ENCODE measurements at places on chromosomes 12 and 14. TPM values are rescaled to one million over a fixed set of nuclear protein-coding genes. Genes with fewer than 3 reads are reported as not detected.

GRCh38 chr14:70343141-70343540 lies 16.3 kb downstream of the COX16 start:
- no peak for DNase-seq

DNA sequence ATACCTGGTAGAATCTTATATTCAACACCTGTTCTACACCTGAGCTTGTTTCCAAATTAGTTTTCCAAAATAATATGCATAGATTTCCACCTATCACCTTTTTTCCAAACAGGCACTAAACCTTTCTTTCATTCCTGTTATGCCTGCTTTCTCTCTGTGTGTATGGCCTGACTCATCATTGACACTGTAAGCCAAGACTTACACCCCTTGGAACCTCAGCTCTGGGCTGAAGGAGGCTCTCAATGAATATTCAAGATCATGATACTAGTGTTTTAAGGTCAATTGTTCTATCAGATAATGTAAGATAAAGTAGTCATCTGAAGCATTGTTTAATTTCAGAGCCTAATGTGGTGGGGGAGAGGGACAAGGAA lies 1193.3 kb downstream of the FLRT2 start:
- no peak for DNase-seq

DNA sequence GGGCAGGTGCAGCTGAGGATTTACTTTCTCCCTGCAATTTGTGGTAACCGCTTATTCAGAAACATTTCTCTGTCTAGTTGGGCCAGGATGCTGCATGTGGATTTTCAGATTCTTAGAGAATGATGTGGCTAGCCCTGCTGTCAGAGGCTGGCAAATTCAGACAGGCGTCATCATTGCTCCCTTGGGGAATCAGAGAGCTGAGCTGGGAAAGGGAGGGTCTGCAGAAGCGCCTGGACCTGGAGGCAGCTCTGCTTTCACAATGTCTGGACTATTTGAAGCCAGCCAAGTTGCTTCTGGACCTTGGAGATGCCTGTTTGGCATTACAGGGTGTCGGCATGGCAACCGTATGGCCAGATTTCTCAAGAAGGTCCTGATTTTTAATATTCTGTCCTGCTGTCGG lies 3.4 kb downstream of the GALNT16 start:
- no peak for DNase-seq

- no peak for DNase-seq
Measured at GRCh38 chr12:8697120-8697475, 693 bp upstream of the RIMKLB start.

GRCh38 chr12:104480826-104481440 lies 24.2 kb downstream of the CHST11 start:
- no peak for DNase-seq

GRCh38 chr12:32644431-32644830 lies 34.7 kb upstream of the DNM1L start:
- no peak for DNase-seq

- no peak for DNase-seq
Measured at GRCh38 chr14:105135700-105136395, 32.7 kb downstream of the JAG2 start.

DNA sequence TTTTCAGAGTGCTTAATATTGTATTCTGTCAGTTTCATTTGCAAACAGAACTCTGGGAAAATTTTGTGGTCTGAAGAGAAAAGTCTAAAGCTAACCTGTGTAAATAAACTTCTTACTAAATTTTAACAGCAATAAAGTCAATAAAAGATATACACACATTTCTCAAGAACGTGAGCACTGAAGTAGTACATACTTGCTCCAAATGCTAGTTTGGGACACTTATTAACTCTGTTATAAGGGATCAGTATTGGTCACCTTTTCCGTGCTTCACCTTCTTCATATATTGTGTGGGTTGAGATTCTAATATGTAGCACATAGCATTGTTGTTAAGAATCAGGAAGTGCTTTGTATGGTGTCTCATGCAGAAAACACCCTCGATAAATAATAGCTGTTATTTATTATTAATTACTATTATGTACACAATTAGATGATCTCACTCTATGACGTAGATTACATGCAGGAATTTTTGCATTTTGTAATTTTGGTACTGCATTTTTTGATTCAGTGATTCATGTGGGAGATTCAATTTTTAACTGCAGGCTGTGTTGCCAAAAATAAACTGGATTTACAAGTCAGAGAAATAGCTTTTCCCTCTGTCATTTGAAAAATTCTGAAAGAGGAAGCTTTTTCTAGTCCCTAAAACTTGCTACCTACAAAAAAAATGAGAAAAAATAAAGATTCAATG lies 300.9 kb downstream of the ACSS3 start:
- DNase-seq: no peak

DNA sequence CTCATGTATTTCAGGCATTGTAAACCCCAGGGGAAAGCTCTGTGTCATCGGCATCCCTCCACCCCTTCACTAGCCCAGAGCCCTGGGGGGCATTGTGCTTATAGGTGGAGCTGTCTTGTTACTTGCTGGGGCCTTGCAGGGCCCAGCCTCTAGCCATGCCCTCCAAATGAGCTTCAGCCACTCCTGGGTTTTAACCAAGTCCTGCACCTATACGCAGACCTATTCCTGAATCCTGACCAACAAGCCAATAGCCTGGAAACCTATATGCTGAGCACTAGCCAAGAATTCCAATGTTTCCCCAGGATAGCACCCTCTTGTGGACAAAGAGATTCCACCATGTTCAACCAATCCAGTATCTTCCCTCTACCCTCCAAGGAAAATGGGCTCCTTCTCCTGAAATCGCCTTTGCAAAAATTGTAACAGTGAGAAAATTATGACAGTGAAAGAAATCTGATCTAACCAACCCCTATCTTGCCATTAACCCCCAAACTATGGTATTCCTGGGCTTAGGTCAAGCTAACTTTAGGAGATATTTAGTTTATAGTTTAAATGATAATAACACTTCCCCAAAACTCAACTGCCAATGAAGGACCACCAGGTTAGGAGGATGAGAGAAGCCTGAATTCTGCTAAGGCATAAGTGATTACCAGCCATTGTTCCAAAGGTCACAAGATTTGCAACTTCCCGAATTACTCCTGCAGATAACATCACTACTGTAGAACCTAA lies 55.5 kb downstream of the TTC7B start:
- DNase-seq: no peak

DNA sequence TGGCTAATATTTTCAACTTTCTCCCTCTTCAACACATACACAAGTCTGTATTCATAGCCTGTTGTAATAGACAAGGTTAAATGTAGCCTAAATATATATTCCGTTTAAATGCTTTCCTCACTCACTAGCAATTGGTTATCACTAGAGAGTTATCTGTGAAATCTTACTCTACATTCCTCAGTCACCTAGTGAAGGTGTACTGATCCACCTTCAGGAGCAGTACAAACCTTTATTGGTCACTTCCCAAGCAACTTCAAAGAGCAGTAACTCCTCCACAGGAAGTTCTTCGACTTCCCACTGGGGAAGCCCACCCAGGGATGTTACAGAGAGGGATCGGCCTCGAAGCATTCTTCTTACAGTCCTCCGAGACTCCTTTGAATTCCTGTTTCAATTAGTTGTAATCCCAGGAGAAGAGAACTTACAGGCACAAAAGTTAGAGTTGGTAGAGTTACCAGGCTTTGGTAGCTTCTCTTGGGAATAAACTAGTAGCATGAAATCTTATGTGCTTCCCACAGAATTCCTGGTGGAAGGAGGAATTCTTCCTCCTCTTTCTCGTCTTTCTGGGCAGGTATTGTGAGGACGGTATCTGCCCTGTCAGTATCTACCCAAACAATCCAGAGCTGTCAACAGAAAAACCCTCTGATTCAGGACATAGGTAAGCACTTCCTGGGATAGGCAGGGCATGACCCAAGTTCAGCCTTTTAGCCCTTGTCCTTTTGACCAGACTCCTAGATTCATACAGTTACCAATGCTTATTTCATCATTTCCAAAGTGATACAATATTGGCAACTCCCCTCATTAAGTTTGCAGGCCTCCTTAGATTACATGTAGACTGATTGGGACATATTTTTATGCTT lies at the start of gene GYS2:
GYS2 (minus strand) TSS at position 603 of the 857 bp plus-strand sequence; CDS start at position 348, 255 bp downstream.
- DNase-seq: no peak

DNA sequence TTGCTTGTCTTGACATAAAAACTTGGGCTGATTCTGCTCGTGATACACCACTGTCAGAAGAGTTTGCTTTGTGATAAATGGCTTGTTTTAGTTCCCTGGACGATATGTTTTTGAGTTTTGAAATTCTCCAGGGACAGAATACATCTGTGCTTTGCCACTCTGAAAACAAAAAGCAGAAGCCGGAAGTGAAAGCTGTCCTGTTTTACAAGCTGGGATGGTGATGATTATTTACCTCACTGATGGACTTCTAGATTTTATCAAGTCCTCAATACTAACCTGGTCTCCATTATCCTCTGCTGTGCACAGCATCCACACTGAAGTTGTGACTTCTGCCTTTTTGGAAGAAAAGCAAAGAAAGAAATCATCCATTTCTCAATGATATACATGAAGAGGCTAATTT lies 251.6 kb downstream of the TRHDE start:
- DNase-seq: no peak

DNA sequence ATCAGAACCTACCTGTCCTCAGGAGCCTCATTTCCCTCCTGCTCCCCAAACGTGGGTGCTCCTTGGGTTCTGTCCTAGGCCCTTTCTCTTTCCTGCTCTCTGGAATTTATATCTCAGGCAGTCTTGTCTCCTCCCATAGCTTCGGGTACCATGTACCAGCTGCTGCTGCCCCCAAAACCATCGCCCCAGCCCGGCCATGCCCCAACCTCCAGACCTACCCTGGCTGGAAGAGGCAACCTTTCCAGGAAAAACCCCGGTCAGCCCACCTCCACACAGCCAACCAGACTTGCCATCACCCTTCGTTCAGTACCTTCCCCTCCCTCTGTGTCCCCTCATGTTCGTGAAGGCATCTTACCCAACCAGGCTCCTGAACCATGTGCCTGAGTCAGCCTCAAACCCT lies 165.1 kb downstream of the CALM1 start:
- no peak for DNase-seq

DNA sequence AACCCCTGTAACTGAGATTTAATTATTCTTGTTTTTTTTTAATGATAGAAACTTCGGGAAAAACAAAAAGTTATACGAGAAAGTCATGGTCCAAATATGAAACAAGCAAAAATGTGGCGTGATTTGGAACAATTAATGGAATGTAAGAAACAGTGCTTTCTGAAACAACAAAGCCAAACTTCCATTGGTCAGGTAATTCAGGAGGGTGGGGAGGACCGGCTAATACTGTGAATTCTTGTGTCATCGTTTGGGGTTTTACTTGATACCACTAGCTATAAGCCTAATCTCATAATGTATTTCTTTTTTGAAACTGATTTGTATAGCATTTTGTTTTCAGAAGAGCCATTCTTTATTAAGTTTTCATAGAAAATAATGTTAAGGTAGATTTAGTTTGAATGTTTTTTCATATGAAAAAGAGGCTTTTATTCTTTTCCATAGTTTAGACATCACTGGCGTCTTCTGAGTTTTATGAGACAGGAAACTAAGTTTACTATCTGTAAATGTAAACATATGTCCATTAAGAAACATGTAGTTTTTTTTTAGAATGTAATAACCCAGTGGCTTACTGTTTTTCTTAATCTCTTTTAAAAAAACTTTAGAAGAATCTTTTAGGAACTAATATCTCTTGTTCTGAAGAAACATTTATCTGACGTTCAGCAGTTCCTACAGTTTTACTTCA lies 62.9 kb upstream of the ATP2A2 start:
- DNase-seq: no peak

DNA sequence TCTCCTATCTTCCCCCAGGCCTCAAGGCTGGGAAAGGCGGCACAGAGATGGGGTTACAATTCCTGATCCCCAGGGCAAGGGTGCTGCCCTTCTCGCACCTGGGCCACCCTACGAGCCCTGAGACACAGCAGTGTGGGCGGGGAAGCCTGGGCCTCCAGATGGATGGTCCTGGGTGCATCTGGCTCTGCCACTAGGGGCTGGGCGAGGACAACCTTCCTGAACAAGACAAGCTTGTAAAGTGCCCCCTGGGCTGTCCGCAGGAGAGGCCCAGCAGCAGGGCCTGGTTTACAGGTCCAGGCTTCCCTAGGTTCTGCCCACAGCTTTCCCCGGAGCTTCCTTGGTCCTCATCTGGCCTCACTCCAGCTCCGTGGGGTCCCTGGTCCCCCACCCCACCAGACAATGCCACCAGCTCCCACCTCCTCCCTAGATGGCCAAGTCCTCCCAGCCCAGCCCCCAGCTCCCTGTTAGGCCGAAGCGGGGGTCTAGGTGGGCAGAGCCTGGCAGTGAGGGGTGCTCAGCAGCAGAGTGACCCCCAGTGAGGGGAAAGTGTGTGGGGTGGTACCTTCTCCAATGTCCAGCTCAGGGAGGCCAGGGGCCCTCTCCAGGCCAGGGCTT lies 8.9 kb downstream of the ARL6IP4 start:
- no peak for DNase-seq

GRCh38 chr12:63814146-63814772 lies 30.2 kb upstream of the SRGAP1 start:
- no peak for DNase-seq

- no peak for DNase-seq
Measured at GRCh38 chr14:45906257-45906656, 653.3 kb upstream of the MIS18BP1 start.

CLEC6A gene
- total RNA-seq: not detected

RTL1 gene
- total RNA-seq: not detected

PZP gene
- not detected for total RNA-seq

GPRC5D gene
- not detected for total RNA-seq

COCH gene
- 0.90 TPM for total RNA-seq

TRMT5 gene
- 3.6 TPM for total RNA-seq

TMEM117 gene
- 5.8 TPM for total RNA-seq

MMP17 gene
- total RNA-seq: not detected

VEZT gene
- total RNA-seq: 46.4 TPM

KRT83 gene
- total RNA-seq: not detected

AACS gene
- total RNA-seq: 9.4 TPM

RFX4 gene
- not detected for total RNA-seq

Data from T-helper 17 cell (primary cell).